HuH-7 (cell line): ENCODE measurements at places on chromosomes 1 and 21.
A peak's percentile ranks its signal among the peaks of the same experiment; 100 is the strongest.

GRCh38 chr1:189434461-189434860 is 1043.2 kb downstream of the BRINP3 start:
- no peak for DNase-seq

DNA sequence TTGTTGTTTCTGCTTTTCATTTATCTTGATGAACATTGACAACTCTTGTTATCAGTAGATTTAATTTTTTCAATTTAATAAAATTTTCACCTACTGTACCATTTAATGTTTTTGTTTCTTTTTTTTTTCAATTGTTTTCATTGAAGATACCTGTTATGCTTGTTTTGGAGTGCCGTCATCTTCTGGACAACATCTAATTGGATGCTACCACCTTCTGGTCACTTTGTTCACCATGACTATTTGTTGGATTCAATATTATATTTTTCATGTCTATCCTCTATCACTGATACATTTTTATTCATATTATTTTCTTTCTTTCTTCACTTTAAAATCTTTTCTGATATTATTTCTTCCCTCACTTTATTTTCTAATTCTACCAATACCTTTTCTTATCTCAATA is 14.0 kb downstream of the KRTAP21-2 start:
- DNase-seq, result no peak

DNA sequence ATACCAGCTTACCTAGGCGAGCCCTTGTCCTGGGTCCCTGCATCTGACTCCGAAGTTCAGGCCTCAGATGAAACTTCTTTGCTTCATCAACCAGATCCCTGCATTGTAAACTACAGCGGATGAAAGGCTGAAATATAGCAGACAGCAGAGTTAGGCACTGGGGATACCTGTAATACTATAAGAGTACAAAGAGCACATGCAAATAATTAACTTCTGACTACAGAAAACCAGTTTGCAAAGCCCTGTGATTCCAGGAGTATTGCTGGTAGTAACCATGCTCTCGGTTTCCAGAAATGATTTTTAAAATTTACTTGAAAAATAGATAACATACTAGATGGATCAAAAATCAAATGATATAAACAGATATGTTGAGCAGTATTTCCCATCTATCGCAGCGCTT is 18.0 kb downstream of the KLHL12 start:
- no peak for DNase-seq

DNA sequence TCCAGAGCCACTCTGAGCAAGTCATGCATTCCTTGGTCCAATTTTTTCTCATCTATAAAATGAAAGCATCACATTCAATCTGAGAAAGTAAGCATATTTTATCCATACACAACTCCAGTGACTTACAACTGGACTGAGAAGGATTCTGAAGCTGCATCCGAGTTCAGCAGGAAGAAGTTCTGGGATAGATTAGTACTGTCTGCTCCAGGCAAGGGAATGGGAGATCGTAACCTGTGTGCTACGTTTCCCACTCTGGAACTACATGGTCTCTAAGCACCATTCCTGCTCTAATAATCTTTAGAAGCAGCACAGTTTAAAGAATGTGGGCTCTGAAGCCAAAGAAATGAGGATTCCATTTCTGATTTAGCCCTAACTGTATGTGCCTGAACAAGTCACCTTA is 79.4 kb downstream of the LACTBL1 start:
- no peak for DNase-seq

DNA sequence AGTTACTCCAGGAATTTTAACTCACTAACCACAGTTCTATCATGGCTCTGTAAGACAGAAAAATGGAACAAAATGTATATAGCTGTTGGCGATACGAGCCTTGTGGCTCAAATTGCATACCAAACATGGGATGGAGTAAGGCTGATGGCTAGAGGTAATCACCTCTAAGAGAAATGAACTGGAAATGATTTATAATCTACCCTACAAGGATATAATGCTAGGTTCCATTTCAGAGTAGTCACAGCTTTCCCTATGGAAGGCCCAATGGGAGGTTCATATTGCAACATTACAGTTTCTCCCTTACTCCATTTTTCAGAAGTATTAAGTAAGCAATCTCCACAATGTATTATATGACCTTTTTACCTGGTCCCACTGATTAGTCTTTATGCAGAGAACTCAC is 61.6 kb downstream of the EDEM3 start:
- no peak for DNase-seq

- DNase-seq, result no peak
Measured at GRCh38 chr1:190439447-190439846, 38.2 kb downstream of the BRINP3 start.

DNA sequence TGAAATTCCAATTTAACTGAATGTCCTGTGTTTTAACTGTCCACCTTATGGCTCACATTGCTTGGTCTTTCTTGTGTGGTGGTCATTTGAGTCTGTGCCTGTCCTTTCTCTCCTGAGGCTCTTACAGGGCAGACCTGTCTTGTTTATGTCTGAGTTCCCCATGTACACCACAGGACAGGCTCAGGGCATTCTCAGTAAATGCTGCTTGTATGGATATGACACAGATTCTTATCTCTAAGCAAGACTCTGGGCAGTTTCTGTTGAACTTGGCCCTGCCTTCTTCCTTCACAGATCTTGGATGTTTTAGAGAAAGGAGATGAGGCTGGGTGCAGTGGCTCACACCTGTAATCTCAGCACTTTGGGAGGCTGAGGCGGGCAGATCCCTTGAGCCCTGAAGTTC is 159.1 kb upstream of the CSF3R start:
- DNase-seq, result no peak

DNA sequence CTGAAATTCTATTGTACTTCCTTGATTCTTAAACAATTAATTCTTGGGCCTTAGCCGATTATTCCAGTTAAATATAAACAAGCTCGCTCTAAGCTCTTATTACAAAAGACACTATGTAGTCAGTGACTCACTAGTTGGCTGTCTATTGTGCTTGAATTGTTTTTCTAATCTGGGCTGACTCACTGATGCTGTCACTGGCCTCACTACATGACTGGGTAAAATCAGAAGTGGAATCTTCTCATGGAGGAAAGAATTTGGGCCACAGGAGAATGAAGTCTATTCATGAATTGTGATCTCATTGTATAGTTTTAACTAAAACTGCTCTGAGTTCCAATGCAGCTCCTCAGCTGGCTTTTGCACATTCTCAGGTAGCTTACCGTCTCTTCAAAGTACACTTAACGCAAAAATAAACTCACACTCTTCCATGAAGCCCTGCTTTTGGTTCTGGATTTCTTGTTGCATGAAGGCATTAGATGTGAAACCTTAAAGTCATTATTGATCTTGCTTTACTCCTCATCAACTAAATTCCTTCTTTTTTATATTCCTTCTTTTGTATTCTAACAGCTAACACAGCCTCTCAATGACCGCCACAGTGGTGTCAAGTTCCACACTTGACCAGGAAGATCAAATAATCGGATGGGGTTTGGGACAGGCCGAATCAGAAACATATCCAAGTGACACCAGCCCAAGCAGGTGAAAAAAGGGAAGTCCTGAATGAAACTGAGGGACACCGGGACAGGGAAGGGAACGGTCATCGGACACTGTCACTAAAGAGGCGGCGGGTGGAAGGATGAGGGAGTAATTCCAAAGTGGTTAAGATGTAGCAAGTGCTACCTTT is 80.9 kb upstream of the LBR start:
- peak; percentile 24 for DNase-seq

DNA sequence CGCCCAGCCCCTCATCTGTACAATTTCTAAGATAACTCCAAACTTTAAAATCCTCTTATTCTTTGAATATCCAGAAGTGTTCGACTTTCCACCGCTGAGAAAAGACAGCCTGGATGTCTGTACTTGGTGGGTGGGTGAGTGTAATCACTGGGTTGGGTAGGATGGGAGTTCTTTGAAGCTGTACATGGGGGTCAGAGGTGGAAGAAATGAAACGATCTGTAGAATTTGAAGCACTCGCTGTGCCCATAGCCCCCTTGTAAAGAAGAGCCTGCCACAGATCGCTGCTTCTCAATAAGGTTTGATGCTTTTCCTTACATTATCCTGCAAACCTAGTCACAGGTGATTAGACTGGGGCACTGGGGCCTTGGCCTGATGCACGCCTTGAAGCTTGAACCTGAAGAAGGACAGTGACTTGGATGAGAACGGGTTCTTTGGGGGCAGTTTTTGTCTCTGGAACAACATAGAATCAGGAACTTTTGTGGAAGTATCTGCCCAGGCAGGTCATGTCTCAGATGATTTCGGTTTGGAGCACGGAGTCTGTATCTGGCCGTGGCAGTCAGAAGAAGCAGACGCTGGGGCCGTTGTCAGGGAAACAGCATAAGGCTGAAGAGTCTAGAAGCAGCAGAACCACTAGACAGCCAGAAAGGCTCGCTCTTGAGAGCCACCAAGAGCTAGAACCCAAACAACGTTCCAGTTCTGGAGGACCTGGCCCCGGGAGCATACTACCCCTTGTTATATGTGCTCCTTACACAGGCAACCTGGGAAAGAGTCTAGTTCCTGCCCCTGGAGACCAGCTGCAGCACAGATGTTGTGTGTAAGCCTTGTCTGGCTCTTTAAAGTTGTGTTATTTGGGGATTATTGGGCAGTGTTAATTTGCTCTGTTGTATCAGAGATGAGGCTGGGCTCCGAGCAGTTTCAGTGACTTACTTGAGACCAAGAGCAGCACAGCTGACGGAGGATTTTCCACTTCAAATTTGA is 45.1 kb upstream of the SCCPDH start:
- no peak for DNase-seq

DNA sequence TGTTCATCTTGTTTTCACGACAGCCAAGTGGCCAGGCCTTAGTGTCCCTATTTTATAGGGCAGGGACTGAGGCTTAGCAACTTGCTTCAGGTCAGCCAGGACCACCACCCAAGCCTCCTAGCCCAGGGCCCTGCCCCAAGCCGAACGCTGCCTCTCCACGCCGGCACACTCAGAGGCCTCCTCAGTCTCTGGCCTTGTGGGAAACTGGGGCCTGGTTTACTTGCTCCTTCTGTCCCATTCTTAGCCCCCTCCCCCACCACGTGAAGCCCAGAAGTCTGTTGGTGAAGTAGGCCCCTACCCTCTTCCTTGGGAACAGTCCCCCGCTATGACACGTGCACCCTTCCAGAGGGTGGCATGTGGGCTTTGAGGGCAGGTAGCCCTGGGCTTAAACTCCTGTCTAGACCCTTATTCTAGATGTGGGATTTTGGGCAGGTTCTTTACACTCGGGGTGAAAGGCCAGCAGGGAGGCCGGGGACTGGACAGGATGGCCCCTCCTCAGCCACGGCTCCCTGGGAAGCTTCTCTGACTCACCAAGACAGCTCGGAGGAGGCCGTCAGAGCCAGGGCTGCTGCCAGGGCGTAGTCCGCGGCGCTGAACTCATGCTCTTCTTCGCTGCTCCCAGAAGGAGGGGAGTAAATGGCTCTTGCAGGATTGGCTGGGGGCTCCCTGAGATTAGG is 4.3 kb downstream of the MYOM3 start:
- no peak for DNase-seq

- DNase-seq, result no peak
Measured at GRCh38 chr1:171563675-171564074, 58.4 kb upstream of the MYOCOS start.

DNA sequence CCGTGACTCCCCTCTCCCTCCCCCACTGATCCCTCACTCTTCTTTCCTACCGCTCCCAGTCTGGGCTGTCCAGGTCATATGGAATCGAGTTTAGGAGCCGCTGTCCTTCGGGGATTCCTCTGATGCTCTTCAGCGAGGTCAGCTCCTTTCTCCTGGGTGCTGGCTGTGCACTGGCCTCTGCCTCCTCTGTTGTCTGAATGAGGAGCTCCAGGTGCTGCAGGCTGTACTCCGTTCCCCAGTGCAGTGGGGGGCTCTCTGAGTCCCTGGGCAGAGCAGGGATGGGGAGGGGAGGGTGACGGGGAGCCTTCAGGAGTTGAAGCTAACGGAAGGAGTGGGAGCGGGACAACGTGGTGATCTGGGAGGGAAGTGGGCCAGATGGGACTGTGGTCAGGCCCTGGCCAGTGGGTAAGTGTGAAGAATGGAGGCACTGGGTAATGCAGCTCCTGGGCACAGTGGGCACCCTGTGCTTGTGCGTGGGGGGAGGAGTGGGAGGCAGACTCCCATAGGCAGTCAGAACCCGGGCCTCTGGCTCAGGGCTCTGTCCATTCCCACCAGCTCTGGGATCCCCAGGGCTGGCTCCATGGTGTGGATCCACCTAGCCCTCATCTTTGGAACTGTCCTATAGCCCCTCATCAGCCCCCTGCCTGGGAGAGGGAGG is 59.5 kb upstream of the TLR5 start:
- DNase-seq, result no peak

DNA sequence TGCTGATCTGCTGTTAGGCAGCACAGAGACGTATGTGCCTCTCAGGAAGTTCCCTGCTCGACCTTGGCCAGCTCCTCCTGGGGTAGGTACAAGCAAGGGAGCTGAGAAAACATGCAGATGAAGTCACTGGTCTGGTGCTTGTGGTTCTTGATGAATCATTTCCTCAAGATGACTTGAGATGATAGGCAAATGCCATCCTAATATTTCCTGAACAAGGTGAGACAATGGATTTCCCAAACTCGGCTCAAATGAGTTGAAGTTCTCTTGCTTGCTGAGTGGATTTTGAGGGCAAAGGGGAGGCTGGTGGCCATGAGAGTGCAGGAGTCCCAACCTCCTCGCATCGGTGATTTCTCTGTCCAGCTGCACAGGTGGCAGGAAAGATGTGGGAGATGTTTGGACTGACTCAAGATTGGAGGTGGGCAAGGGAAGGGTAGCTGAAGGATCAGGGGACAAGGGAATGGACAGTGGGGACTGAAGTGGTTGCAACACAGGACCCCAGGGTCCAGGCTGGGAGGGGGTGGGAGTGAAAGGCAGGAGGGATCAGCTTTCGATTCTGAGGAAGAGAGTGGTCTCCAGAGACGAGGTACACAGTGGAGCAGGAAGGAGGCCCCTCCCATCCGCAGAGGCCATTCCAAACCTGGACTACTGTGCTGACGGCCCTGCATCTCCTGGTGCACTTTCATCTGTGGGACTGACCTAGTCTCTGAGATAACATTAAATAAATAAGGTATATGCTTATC is 63.9 kb downstream of the CAPN2 start:
- no peak for DNase-seq

DNA sequence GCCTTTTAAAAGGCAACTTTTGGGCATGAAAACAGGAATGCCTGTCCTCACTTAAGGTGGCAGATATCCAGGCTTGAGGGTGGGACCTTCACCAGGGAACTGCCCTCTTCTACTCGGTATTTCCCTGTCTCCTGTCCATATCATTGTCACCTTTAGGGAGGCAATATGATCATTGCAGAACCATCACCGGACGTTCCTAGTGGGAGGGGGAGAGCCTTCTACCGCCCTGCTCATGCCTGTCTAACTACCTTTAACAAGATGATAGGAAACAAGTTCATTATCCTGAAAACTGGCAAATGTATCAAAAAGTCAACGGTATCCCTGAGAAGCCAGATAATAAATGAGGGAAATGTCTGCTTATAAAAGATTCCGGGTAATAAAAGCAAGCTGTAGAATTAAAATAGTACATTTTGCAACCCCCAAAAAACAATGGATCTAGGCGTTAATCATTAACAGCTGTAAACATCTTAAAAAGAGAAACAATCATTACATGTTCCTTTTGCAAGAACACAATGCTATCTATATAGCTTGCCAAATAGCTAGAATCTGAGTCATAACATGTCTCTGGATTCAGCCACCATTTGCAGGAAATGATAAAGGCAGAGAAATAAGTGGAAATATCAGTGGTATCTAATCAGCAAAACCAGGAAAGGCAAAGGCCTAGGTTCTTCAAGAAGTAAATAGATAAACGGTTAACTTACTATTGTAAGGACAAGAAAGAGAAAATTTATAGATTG is 852.9 kb upstream of the ADGRL4 start:
- DNase-seq, result no peak

GRCh38 chr1:114262337-114262736 is 108.7 kb upstream of the SYT6 start:
- DNase-seq, result no peak

- no peak for DNase-seq
Measured at GRCh38 chr1:219040291-219040690, 133.4 kb upstream of the LYPLAL1 start.

GRCh38 chr21:23374155-23374554 is 2233.1 kb downstream of the MRPL39 start:
- no peak for DNase-seq
